Left hindlimb (tissue), 1 donor: ENCODE measurements at places on chromosomes 2 and 18.

DNA sequence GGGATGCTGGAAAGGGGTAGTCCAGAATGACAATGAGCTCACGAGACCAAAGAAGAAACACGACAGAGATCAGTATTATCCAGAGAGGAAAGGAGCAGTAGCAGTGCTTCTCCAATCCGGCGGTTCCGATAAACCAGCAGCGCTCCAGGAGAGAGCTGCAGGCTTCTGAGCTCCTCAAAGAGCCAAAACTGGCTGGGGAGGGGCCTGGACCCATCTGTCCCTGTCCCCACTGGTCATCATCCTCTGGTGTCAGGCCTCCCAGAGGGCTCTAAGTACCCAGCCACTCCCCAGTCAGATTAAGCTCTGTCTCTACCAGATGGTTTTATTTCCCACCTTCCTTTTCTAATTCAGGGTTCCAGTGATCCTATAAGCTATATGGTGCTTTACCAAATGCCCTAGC, 23.2 kb downstream of the DNAJC27 start:
- DNase-seq: no peak

GRCh38 chr2:180652794-180653193, 327.6 kb upstream of the UBE2E3 start:
- no peak for DNase-seq

DNA sequence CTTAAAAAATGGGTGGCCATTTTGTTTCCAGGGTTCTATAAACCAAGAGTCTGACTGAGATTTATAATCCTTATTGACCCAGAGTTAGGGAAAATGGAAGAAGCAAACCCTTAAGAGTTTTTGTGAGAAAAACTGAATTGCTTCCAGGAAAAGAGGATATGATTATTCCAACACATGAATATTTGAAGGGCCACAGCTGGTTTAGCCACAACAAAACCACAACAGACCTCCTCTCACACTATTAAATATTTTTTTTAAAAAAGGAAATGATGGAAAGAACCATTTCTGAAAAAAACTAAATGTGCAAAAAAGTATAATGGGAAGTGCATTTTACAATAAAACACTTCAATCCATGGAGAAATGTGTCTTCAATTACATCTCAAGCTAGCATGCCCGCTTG, 182.7 kb downstream of the ETAA1 start:
- no peak for DNase-seq

GRCh38 chr2:204583773-204584172, 38.5 kb downstream of the PARD3B start:
- DNase-seq: no peak

DNA sequence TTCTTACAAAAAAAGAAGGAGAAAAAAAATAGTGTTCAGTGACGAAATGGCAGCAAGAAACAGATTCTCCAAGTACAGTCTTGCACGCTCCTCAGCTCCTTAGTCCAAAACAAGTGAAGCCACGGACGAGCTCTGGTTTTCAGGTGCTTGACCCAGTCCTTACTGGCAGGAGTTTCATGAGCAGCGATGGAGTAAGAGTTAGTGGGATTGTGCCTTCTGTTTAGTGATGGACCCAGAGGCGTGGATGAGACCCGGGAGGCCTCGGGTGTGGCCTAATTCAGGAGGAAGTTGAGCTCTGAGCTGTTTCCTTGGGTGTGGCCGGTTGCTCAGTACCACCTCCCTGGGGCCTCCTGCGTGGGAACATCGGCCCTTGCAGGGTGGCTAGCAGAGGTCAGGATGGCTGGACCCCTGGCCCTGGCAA, 52.0 kb downstream of the KIF5C start:
- no peak for DNase-seq

DNA sequence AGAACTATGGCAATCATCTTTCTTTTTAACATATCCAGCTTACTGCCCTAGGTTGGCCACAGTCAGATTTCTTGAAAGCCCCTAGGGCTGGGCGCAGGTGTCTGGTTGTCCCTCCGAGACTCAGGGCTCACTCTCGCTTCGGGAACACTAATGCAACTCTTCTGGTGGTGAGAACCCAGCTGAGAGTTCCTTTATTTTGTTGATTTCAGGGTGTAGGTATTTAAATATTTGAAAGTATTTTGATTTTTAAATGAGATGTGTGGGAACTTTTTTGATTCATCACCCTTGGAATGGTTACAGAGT, 40.7 kb downstream of the INPP4A start:
- DNase-seq: no peak

DNA sequence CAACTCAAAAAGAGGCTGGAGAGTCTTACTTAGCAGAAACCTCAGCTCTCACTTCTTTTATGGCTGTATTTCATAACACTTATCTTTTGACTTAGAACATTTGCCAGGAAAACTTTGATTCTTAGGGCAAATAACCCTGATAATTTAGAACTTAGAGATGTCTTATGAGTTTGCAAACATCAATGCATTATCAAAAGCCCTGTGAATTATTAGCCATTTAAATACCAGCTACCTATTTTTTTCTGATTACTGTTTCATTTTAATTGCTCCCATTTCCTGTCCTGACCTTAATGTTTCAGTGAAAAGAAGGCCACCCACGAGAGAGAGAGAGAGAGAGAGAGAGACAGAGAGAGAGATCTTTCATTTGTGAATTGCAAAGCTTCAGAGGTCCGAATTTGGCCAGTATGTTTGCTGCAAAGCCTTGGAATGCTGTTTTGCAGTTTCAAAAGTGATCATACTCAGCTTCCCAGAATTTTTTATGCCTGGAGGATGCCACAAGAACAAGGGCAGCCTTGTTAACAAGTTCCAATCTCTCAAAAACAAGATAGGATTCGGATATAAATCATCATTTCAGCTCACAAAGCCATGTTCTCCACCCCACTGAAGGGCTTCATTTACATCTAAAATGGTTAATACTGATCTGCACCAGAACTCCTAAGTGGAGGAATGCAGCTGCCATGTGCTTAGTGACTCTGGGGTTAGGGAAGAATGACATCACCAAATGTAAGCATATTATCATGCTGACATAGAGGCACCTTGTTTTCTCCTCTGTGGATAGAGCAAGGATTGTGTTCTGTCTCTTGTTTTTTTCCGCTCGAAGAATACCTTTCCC, 478.2 kb downstream of the ARHGAP15 start:
- DNase-seq: no peak

DNA sequence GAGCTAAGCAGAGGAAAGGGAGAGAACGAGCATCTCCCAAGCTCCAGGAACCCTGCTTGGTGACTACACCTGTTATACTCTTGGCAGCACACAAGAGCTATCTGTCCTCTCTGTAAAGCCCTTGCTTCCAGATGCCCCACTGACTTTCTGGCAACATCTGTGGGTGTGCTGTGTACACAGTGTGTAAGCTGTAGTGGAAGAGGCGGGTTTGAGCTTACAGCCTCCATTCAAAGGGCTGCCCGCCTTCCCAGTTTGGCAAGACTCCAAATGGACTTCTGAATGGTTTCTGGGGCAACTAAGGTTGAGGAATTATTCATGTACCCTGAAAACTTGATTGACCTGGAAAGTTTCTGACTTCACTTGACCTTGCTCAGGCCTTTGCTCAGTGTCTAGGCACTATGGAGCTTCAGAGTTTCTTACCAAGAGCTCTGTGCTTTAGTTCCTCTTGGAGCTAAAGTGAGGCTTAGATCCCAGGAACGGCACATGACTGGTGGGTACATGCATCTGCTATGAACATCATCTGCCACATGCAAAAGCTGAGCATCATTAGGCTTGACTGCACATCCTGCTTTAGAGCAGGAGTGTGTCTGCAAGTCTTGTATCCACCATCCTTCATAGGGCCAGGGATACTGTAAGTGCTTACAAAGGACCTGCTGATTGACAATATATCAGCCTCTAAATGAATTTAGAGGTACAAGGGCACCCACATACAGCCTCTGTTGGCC, 290.9 kb upstream of the SIX2 start:
- DNase-seq: no peak

DNA sequence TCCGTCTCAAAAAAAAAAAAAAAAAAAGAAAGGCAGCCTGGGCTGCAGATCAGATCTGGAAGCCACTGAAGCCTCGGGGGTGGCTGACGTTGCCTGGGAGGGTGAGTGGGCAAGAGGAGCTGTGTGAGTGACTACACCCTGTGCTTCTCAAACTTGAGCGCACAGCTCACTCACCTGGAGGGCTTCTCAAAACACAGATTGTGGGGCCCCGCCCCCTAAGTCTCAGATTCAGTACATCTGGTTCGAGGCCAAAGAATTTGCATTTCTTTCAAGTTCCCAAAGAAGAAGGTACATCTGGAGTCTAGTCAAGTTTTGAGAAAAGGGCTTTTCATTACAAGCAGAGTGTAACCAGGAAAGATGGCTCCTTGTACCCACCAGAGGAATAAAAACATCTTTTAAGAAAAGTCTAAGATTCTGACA, 97.7 kb upstream of the CAB39 start:
- no peak for DNase-seq

- no peak for DNase-seq
These were observed 148.3 kb downstream of the MEIS1 start for GRCh38 chr2:66582987-66583880.

- DNase-seq: no peak
These were observed 49.3 kb downstream of the HIBCH start for GRCh38 chr2:190270298-190270697.
